ENCODE measurements at places on chromosomes 3 and 15. TPM values are rescaled to one million over a fixed set of nuclear protein-coding genes. Genes with fewer than 3 reads are reported as not detected.
A peak's percentile ranks its signal among the peaks of the same experiment; 100 is the strongest.

DNA sequence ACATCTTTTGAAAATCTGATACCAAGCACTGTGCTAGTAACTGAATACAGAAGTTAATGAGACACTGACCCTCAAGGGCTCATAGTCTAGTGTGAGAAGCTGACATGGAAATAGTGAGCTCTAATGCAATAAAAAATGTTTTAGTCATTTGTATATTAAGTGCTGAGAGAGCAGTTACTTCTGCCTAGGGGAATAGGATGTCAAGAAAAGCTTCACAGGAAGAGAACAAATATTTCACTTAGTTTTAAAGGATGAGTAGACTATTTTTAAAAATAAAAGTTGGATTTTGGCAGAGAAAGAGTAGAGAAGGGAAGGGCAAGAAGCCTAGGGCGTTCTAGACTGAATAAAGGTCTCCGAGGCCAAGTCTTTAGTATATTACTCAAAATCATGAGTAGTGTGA is 158.4 kb downstream of the ATG7 start:
- peak; percentile 33 for DNase-seq

- DNase-seq = no peak
These were observed 119.9 kb upstream of the ATP2B2 start for GRCh38 chr3:10625323-10625722.

DNA sequence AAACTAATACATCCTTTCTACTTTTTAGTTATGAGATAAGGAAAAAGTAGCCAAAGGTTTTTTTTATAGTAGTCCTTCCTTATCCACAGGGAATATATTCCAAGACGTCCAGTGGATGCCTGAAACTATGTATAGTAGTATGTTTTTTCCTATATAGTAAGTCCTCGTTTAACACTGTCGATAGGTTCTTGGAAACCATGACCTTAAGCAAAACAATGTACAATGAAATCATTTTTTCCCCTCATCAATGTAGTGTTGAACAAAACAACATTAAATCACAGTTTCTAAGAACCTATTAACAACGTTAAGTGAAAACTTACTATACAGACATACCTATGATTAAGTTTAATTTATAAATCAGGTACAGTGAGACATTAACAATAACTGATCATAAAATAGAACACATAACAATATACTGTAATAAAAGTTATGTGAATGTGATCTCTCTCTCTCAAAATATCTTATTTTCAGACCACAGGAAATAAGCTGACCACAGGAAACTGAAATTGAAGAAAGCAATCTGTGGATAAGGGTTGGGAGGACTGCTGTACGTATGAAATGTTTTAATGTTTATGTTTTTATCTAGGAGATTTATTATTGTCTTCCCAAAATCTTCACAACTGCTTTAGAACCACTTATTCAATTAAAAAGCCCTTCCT is 20.6 kb downstream of the COPS2 start:
- no peak for DNase-seq

DNA sequence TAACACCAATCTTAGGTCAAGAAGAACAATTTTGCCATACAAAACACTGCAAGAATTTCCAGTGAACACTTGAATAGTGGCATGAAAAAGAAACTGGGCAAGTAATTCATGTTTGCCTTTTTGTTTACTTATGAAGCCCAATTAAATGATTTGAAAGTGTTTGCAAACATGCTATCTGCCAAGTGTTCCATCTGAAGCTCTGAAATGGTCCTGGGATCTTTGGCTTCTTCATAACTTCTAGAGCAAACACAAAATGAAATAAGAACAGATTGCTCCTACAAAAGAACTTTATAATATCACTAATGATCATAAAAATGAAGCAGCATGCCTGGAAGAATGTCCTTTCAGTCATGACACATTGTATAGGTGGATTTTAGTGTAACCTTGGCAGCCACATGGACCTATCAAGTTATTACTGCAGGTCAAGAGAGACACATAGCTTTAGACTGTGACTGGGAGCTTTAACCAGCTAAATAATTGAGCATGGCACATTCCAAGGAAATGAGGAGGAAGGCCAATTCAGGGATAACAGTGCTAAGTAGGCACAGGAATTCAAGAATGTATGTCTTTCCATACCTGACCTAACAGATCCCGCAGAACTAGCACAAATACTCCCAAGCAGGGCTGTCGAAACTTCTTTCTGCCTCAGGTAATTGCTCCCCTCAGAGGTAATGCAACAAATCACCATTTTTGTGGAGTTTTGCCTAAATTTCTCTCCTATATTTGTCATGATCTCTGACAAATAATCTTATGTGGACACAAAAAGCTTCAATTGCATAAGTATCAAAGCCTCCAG is 144.6 kb downstream of the DUT start:
- DNase-seq = no peak

- peak; percentile 45 for DNase-seq
These were observed 519 bp downstream of the ASB7 start for GRCh38 chr15:100602823-100603393.

DNA sequence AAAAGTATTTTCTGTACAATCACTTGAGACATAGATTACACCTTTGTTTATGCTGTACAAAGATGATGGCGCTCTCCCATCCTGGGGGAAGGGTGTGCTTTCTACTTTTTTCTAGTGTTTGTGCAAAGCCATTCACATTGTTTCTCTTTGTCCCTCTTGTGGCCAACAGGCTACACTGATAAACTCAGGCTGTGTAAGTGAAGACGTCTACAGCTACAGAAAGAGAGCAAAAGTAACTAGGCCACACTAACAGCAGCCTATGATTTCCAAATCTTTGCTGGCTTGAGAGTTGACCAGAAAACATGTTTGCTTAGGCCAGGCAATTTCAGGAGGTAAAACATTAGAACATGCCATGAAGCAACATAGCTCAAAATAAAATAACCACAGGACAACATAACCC is 75.1 kb downstream of the FOXB1 start:
- no peak for DNase-seq

Gene MAP1A
- 0.52 TPM for total RNA-seq

Gene MKRN2OS
- total RNA-seq = 1.8 TPM

DNA sequence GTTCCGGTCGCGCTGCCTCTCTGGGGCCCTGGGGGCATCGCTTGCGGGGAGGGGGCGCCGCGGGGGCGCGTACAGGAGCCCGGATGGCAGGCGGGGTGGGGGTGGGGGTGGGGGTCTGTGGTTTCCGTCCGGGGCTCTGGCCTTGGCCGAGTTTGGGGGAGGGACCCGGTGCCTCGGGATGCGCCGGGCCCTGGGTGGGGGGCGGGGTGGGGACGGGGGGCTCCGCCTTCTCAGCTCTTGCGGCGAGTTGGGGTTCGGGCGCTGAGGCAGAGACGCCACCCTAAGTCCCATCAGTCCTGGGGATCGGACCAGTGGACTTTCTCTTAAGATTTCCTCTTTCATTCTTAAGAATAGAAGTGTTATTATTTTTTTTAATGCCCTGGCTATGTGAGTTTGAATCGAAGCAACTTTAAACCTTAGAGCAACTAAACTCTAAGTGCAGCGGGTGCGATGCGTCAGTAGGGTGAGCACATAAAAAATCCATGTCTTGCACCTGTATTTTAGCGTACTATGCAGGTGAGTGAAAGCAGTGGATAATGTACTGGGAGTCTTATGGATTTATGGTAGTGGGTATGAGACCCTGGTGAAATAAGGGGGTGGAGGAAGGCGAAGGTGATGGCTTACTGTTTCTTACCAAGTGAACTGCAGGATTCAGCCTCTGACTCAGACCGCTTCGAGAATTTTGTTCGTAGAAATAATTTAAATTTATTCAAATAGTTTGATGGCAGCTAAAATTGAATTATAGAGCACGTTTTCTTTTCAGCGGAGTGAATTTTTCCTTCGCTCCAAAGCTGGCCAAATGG is 762 bp downstream of the CTNNB1 start:
- DNase-seq = no peak

Gene PEX5L
- total RNA-seq = 0.15 TPM

DNA sequence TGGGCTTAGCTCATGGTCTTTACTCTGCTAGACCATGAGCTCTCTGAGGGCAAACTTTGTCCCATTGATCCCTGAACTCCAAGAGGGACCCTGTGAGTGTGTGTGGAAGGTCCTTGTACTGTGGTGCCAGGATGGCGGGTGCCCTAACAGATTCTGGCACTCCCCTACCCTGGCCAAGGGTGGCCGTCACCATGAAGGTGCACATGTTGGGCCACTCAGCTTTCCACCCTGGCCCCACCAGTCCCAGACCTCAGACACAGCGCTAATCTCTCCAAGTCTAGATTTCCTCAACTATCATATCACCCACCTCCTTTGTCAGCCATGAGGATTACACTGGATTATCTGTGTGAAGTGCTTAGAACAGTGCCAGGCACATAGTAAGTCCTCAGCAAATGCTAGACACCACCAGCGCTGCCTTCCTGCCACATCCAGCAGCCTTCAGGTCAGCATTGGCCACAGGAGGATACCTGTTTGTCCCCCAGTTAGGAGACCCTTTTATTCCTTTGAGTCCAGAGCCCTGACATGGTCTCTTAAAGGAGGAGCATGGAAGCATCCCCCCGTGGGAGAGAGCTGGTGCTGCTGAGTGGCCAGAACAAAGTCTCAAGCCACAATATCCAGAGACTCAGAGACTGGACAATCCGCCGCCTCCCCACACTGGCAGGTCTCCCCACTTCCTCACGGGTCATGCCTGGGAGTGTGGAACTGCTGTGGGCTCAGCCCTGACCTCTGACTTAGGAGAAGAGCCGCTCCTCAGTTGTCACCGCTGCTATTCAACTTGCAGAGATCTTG is 44.5 kb upstream of the SLCO2A1 start:
- no peak for DNase-seq

- no peak for DNase-seq
These were observed 45.5 kb upstream of the MCF2L2 start for GRCh38 chr3:183473969-183474368.

DNA sequence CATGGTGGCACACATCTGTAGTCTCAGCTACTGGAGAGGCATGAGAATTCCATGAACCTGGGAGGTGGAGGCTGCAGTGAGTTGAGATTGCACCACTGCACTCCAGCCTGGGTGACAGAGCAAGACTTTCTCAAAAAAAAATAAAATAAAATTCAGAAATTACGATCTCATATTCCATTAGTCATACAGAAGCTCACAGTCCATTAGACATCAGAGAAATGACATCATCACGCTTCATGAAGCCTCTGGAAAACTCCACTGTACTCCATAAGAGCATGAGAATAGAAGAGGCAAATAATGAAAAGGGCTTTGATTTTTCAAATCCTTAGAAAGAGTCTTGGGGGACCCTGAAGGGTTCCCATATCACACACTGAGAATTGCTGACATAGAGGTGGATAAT is 145.0 kb upstream of the MITF start:
- DNase-seq = no peak

DNA sequence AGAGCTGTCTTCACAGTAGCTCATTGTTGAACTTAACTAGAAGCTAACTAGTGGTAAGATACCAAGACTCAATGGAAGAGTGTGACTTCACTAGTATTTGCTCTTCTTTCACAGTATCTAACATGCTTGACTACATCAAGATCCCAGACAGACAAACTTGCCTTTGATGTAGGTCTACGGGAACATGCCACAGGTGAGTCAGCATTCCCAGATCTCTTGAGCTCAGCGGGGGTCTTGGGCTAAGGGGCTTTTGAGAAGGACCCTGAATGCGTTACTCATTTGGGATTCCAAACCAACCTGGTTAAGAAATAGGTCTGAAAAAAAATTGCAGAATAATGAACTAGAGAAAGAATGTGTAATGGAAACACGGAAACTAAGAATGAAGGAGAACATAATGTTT is 222.4 kb downstream of the RYR3 start:
- DNase-seq = no peak

DNA sequence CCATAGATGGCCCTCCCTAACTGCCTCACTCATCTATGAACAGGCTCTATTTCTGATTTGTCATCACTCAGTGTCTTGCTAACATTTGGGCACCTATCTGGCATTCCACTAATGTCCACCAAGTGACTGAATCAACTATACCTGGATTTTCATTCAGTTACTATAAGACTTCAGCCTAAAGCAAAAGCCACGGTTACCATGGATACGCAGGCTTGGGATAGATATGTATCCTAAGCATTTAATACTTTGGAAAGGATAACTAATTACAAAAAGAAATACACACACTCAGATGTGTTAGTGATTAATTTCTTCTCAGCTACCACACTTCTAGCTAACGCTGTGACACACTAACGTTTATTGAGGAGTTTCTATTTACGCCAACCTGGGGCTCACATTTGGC is 899.5 kb upstream of the CFAP20DC start:
- no peak for DNase-seq

GRCh38 chr3:19702416-19703078 is 231.5 kb downstream of the EFHB start:
- DNase-seq = no peak

GRCh38 chr3:129535075-129535474 is 6.6 kb downstream of the RHO start:
- DNase-seq = peak; percentile 21

DNA sequence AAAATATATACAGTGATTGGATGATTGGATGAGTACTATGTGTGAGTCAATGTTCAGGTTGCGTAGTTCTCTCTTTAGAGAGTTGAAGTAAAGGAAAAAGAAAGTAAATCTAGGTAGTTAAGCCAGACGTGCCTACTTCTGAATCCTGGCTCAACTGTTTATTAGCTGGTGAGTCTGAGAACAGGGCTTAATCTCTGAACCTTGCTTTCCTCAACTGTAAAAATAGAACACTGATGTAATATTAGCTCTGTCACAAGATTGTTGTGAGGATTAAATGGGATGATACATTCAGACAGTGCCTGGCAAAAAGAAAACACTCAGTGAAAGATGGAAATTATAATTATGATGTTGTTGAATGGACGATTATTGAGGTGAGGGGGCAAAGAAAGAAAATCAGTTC is 413.4 kb downstream of the MAGI1 start:
- peak; percentile 11 for DNase-seq

DNA sequence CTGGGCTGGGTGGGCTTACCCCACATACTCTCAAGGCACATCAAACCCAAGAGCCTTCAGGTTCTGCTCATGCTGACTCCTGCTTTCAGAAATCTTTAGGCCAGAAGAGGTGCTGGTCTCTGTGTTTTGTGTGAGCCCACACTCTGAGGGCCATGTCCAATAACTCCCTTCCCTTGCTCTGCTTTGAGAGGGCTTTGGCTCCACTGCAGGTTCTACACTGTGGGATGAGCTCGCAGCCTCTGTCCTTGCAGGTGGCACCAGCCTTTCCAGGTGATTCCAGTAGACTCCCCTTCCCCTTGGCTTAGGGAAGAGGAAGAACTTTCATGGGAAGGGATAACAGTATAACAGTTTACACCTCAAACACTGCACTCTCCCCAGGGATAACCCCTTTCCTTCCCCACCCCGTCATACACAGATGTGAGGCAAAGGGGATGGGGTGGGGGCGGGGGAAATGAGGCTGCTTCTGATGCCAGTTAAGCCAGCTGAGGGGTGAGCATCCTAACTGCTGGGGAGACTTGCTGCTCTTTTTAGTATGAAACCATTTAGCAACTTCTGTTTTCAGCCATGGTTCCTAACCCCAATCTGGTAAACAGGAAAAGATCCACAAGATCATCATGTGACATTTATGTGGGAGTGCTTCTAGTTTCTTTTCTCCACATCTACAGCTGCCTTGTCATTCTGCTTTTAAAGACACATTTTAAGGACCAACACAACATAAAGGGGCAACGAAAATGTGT is 262.4 kb downstream of the SLC9A9 start:
- no peak for DNase-seq

DNA sequence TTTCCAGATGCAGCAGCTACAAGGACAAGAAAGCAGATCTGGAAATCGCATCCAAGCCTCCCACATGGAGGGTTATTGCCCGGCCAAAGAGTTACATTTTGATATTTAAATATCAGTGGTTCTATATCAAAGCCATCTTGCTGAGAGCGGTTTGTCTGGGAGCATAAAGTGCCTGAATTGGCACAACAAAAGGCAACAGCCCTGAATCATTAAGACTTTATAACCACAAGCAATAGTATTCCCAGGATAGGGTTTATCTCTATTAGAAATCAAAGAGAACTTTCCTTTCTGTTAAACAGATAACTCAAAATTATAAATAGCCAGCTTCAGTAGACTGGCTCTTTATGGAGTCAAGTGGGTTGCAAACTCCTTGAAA is 564.7 kb downstream of the ROBO1 start:
- no peak for DNase-seq

All from renal cortical epithelial cell (primary cell).